ENCODE measurements at places on chromosomes 5 and 9.

DNA sequence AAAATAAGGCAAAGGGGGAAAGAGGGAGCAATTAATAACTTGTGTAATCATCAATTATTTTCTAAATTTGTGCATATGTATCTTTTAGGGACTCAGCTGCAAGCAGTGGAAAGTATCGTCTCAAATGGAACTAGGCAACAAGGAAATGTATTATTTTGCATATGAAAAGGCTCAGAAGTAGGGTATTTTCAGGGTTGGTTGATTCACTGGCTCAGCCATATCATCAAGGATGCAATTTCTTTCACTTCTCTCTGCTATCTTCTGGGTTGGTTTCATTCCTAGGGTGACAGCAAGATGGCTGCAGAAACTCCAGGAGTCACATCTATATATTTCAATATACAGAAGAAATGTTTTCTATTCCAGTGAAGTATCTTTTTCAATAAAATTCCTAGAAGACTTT is 509.8 kb downstream of the DMAC1 start:
- DNase-seq = no peak

GRCh38 chr9:115335439-115335838 is 217.5 kb upstream of the TNC start:
- no peak for DNase-seq

GRCh38 chr5:31767335-31768031 is 128.6 kb downstream of the PDZD2 start:
- DNase-seq = no peak

DNA sequence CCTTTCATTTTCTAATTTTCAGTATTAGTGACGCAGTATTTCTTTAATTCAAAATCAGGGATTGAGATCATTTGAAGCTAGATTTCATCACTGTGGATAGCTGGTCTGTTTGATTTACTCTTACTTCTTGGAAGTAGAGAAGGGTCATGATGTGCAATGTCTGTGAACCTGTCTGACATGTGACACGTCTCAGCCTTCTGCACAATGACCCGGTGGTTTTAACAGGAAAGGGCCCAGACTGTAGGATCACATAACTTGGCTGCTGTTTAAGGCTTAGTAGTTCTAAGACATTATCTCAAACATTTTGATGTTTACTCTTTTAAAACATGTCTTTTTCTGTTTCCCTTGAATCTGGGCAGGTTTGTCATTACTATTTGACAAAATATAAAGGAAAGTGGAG is 823.3 kb upstream of the NUDT12 start:
- DNase-seq = no peak

- no peak for DNase-seq
Observed at GRCh38 chr5:98397081-98397480, 376.4 kb upstream of the RGMB start.

All from HuH-7 (cell line).